ENCODE measurements at places on chromosomes 12 and 14. TPM values are rescaled to one million over a fixed set of nuclear protein-coding genes. Genes with fewer than 3 reads are reported as not detected.
A peak's percentile ranks its signal among the peaks of the same experiment; 100 is the strongest.

DNA sequence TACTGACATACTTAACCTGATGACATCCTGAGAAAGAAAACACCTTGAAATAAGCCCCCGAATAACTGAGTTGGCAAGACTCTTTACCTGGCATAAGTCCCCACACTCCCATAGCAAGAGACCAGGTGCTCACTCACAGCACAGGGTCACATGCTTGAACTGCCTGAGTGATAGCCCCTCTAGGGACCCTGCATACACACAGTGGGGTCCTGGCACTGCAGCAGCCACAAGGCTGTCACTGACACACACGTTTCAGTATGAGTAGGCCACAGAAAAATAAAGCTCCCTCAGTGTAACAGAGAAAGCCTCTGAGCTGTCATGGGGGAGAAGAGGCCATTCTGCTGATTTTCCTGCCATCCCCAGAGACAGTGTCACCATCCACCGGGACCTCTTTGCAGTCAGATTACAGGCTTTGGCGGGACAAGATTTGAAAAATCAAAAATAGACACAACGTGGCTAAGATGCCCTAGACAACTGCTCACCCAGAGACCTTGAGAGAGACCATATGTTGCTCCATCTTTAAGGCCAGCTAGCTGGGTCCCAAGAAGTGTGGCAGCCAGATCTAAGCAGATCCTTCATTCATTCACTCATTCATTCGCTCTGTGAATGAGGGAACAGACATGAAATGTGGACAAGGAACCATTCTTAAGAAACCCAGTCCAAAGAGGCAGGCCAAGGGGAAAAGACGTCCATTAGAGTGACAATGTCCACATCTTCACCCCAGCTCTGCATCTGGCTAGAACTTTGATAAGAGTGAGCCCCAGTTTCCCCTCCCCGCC lies 1.6 kb downstream of the SCARB1 start:
- DNase-seq: no peak

The LEMD3 gene
- total RNA-seq: 46.0 TPM

- DNase-seq: no peak
These were observed 96.1 kb upstream of the DIO3 start for GRCh38 chr14:101464984-101465794.

DNA sequence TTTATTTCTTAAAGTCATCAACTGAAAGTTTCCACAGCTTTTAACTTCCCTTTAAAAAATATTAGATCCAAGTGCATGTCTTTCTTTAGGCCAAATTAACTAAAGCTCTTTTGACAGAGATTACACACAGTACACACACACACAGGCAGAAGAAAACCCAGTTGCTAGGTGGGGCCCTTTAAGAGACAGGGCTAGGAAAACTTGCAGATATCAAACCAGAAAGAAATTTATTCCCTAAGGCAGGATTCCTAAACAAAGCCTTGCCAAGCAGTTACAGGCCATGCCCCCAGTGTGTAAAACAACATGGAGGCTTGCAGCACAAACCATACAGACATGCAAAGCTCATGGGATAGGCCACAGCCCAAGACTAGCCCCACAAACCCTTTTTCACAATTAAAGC lies 123.4 kb downstream of the FSCB start:
- no peak for DNase-seq

The BEGAIN gene
- total RNA-seq: 2.3 TPM

The MSI1 gene
- total RNA-seq: not detected

- DNase-seq: no peak
These were observed 727.3 kb upstream of the LMO3 start for GRCh38 chr12:17333287-17333686.

DNA sequence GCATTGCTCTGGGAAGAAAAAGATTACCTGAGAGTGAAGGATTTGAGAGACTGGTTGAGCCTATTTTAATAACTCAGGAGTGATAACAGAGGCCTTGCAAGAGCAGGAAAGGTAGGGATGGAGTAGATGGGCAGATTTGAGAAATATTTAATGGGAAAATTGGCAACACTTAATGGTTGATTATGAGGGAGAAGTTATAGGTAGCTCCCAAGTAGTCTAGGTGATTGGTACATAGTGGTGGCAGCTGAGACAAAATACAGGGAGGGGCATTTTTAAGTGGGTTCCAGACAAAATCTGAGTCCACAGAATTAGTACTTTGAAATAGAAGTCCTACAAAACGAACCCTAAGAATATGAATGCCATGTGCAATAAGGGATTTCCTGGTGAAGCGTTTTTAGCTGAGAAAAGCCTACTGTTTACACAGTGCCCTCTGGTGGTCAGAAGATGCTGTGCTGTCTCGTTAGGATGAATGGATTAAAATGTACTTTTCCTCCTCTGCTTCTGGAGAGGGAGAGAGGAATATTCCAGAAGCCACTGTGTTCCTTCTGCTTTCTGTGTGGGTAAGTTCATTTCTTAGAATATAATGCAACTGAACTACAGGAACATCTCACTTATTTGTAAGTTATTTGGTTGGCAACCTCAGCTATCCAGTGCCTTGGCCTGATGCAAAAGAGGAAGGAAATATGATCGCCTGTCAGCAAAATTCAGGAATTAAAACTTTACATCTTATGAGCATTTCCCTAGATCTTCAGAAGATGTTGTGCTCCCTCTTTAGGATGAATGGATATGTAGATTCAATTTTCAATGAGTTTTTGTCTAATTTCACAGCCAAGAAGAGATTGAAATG lies 6.5 kb downstream of the ZBTB1 start:
- peak; percentile 34 for DNase-seq

DNA sequence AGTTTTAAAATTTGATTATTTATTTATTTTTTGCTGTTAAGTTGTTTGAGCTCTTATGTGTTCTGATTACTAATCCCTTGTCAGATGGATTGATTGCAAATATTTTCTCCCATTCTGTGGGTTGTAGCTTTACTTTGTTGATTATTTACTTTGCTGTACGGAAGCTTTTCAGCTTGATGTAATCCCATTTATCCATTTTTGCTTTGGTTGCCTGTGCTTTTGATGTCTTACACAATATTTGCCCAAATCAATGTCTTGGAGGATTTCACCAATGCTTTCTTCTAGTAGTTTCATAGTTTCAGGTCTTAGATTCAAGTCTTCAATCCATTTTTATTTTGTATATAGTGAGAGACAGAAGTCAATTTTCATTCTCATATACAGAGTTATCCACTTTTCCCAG lies 56.5 kb upstream of the PCNX4 start:
- no peak for DNase-seq

DNA sequence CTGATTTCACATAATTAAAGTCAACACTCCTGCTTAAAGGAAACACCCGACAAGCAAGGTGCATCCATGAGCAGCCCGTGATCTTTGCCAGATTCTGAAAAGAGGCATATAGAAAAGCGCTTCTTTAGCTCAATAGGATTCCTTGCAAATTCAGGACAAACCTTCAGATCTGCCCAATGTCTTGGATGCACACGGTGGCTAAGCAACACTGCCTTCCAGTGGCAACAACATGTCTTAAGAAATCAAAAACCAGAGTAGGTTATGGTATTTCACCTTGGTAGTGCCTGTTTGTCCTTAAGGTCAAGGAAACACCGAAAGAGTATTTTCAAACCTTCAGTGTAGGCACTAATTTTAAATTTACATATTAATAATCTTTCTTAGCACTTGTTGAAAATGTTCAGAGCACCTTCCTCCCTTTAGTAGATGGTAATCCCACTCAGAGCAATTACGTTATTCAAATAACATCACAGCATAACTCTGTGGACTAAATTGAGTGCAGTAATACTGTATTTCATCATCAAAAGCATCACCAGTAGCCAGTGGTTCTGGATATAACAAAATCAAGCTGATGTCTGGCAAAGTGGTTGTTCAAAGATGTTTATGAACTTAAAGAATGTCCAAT lies 58.0 kb upstream of the CDKN3 start:
- no peak for DNase-seq

DNA sequence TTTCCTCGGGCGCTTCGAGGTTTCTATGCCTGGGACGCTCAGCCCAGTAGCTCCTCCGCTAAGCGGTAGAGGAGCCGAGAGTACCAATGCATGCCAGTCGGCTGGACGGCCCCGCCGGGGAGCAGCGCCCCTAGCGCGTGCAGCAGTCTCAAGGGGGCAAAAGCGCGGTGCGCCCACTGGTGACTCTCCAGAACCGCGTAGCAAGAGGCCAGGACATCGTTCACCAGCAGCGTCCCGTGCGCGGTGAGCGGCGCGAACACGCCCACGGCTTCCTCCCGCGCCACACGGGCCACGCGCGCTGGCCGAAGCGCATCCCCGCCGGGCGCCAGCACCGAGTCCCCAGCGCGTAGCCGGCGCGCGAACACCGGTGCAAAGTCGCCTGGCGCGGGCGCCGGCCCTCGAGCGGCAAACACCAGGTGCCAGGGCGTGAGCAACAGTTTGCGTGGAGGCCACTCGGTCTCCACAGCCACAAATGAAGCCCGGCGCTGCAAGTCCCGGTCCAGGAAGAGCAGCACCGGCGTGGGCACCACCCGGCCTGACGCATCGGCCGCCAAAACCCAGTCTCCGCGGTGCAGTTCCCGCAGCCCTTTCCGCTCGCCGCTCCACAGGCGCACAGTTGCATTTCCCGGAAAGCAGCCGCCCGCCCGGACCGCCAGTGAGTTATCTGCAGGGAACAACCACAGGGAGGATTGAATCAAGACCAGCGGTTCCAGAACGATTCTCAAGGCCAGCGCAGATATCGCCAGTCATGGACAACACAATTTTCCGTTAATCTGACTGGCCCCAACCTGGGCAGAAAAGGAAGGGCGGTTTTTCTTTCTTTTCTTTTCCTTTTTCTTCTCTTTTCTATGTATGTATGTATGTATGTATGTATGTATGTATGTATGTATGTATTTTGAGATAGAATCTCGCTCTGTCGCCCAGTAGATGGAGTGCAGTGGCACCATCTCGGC lies 4.5 kb downstream of the DHH start:
- DNase-seq: peak; percentile 68

The RTL1 gene
- not detected for total RNA-seq

- peak; percentile 56 for DNase-seq
These were observed 69.3 kb downstream of the RIN3 start for GRCh38 chr14:92582706-92583452.

The ENDOU gene
- 0.30 TPM for total RNA-seq

All from activated naive CD8-positive, alpha-beta T cell treated with anti-CD3 and anti-CD28 coated beads, Interleukin-2, amount 10 ng/mL, durations not matched to agents 7 days and 5 days (primary cell).